ENCODE measurements at places on chromosomes 2 and 18. TPM values are rescaled to one million over a fixed set of nuclear protein-coding genes. Genes with fewer than 3 reads are reported as not detected.

CAPN14 gene
- total RNA-seq, result not detected

- no peak overlapping the region for H3K4me3 ChIP-seq
- H3K27ac ChIP-seq, result no peak overlapping the region
- DNase-seq, result no peak
- no peaks in the 10 kb centered on the region for H3K27me3 ChIP-seq
- no peaks in the 10 kb centered on the region for H3K4me1 ChIP-seq
- H3K36me3 ChIP-seq, result no peaks in the 10 kb centered on the region
These were observed 1377.0 kb downstream of the SUCLG1 start for GRCh38 chr2:83081826-83082690.

DNA sequence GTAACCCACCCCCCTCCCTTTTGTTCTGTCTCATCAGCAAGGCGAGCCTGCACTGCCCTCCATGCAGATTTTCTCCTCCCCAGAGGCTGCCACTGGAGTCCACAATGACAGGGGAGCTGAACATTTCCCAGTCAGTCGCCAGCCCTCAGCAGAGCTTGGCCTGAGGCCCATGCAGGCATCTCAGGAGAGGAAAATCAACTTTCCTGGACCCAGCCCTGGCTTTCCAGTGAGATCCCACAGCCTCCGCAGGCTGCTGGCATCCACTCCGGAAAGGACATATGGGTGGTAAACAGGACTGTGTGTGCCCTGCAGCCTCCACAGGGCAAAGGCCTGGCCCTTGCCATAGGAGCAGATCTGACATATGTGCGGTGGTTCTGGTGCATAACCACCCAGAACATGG is 253.8 kb downstream of the TNS1 start:
- no peaks in the 10 kb centered on the region for H3K36me3 ChIP-seq
- DNase-seq, result no peak
- H3K4me3 ChIP-seq, result no peak overlapping the region
- H3K27ac ChIP-seq, result no peak overlapping the region

DNA sequence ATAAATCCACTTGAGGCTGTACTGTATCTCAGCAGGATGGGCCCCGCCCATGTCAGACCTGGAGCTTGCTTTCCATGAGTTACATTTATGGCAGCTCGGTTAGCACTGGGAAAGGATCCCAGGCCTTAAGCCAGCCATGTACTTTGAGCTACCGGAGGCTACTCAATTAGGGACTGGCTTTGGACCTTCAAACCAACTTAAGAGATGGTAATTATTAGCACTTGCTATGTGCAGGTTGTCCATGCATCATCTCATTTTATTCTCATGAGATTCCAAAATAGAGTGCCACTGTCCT is 64.4 kb downstream of the ACTR2 start:
- no peaks in the 10 kb centered on the region for H3K4me1 ChIP-seq
- H3K27ac ChIP-seq, result no peak overlapping the region
- no peak for DNase-seq
- H3K27me3 ChIP-seq, result no peaks in the 10 kb centered on the region

GRCh38 chr2:69082430-69082997 is 69.5 kb downstream of the ANTXR1 start:
- no peaks in the 10 kb centered on the region for H3K36me3 ChIP-seq
- H3K27ac ChIP-seq, result no peak overlapping the region
- no peak overlapping the region for H3K4me3 ChIP-seq
- no peak for DNase-seq
- no peaks in the 10 kb centered on the region for H3K27me3 ChIP-seq
- no peaks in the 10 kb centered on the region for H3K4me1 ChIP-seq

GRCh38 chr2:178275600-178275999 is 81.3 kb downstream of the OSBPL6 start:
- H3K27me3 ChIP-seq, result no peaks in the 10 kb centered on the region
- H3K4me3 ChIP-seq, result no peak overlapping the region
- no peak overlapping the region for H3K27ac ChIP-seq

All from pancreas (tissue), 10 donors.